ENCODE measurements at places on chromosomes 5 and 9.

- no peak overlapping the region for H3K27ac ChIP-seq
- H3K4me1 ChIP-seq: peaks cover 6% of the 10 kb centered on the region
- H3K4me3 ChIP-seq: no peak overlapping the region
- H3K27me3 ChIP-seq: peaks cover 47% of the 10 kb centered on the region
These were observed 1.6 kb downstream of the HAPLN1 start for GRCh38 chr5:83718936-83719495.

- H3K4me3 ChIP-seq: no peak overlapping the region
- peaks cover 30% of the 10 kb centered on the region for H3K27me3 ChIP-seq
- H3K36me3 ChIP-seq: no peaks in the 10 kb centered on the region
These were observed 339.7 kb upstream of the CLINT1 start for GRCh38 chr5:158198636-158199035.

DNA sequence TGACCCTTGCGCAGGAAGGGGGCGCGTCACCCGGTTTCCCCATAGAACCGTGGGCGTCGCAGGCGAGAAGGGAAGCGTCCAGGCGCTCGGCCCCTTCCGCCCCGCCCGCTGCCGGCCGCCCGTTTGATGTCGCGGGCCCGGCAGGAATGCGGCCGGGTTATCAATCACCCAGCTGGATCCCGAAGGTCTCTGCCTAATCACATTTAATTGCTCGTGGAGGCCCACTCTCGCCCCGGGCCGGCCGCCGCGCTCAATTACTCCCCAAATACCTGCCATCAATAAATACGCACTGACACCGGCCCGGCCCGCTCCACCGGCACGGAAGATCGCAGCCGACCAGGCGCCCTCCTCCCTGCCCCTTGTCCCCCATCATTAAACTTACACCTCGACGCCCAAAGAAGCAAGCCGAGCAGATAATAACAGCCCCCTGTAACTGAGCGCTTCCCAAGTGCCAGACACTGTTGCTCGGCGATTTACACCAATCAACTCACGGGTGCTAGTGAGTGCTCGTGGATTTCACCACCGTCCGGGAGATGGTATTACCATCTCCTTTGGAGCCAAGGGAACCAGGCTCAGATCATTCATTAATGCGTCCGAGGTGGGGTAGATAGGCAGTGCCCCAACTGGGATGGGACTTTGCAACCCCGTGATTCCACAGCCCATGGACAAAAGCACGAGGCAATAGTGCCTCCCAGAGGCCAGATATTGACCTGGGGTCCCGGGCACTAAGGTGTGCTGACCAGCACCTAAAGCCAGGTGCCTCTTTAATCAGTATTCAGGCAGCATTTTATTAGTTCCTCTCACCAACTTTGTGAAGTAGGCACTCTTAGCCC is 11.3 kb downstream of the MSX2 start:
- H3K27me3 ChIP-seq: peaks cover 63% of the 10 kb centered on the region
- no peak overlapping the region for H3K4me3 ChIP-seq
- no peaks in the 10 kb centered on the region for H3K4me1 ChIP-seq
- no peaks in the 10 kb centered on the region for H3K36me3 ChIP-seq
- no peak overlapping the region for H3K27ac ChIP-seq

GRCh38 chr9:127917603-127918002 is 762 bp upstream of the ST6GALNAC4 start:
- H3K4me1 ChIP-seq: no peaks in the 10 kb centered on the region
- H3K4me3 ChIP-seq: peak overlapping the region; percentile 74
- H3K27ac ChIP-seq: no peak overlapping the region
- H3K36me3 ChIP-seq: peaks cover 14% of the 10 kb centered on the region
- H3K27me3 ChIP-seq: no peaks in the 10 kb centered on the region
